A549 treated with GW870086 at 1 μM for 4 hours (cell line): ENCODE measurements at places on chromosomes 7 and 10. TPM values are rescaled to one million over a fixed set of nuclear protein-coding genes. Genes with fewer than 3 reads are reported as not detected.

ITGB8 gene
- total RNA-seq = 0.89 to 1.5 TPM (median 1.3 TPM) in 5 replicates

DRGX gene
- total RNA-seq = 0.05 TPM in 1 of 5 replicates, not detected in the others

SLC26A5 gene
- total RNA-seq = not detected in 5 replicates

GRK5 gene
- total RNA-seq = 8.5 to 10.8 TPM (median 10.3 TPM) in 5 replicates
